ENCODE measurements at places on chromosomes 6 and 20.

GRCh38 chr6:150233843-150234269 lies 91.0 kb downstream of the PPP1R14C start:
- DNase-seq = no peak

DNA sequence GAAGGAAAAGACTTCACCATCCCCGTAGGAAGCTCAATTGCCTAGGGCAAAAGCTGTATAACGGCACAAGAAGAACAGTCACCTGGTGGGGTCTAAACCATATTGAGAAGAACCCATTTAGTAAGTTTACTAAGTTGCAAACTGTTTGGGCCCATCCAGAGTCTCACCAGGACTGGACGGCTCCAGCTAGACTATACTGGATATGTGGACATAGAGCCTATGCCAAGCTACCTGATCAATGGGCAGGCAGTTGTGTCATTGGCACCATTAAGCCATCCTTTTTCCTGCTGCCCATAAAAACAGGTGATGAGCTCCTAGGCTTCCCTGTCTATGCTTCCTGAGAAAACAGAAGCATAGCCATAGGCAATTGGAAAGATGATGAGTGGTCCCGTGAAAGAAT lies 293.9 kb downstream of the RNGTT start:
- DNase-seq = no peak

- DNase-seq = no peak
These were observed 288.1 kb upstream of the PRDM1 start for GRCh38 chr6:105797983-105798453.

GRCh38 chr6:42378536-42378935 lies 73.2 kb downstream of the TRERF1 start:
- DNase-seq = no peak

GRCh38 chr20:45969712-45970634 lies 2.0 kb downstream of the ZNF335 start:
- DNase-seq = peak; percentile 27

- no peak for DNase-seq
These were observed 474.1 kb downstream of the CD109 start for GRCh38 chr6:74170118-74170517.

GRCh38 chr6:119430805-119431204 lies 81.2 kb upstream of the MAN1A1 start:
- DNase-seq = no peak

DNA sequence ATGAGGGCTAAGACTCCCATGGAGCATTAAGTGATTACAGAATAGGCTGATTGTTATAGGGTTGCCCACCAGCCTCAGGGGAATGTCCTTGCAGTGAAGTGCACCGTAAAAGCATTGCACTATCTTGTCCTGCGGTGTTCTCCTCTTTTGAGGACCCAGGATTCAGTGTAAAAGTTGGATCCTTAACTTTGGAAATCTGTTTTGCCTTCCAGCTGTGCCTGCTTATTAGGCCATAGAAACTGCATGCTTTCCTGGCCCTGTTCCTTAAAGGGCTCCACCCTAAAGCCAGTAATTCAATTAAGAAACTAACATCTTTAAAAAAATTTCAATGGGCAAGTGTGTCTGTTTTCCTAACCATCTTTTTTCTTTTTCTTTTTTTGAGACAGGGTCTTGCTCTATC lies 25.4 kb upstream of the NOTCH4 start:
- no peak for DNase-seq

GRCh38 chr6:81792826-81793225 lies 40.3 kb upstream of the TENT5A start:
- no peak for DNase-seq

DNA sequence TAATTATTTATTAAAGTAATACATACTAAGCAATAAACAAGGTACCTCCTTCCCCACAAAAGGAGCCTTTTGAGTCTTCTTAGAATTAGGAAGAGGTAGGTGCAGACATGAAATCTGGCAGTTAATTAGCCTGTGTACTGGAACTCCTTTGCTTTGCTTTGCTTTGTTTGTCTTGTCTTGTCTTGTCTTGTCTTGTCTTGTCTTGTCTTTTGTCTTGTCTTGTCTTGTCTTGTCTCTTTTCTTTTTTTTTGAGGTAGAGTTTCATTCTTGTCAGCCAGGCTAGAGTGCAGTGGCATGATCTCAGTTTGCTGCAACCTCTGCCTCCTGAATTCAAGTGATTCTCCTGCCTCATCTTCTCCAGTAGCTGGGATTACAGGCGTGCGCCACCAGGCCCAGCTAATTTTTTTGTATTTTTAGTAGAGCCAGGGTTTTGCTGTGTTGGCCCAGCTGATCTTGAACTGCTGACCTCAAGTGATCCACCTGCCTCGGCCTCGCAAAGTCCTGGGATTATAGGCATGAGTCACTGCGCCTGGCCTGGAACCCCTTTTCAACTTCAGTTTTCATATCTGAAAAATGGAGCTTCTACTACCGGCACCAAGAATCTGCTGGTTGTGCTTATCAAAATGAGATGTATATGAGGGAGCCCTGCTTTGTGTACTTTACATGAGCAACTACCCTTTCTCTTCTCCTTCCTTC lies 301.2 kb downstream of the CDKAL1 start:
- DNase-seq = no peak

DNA sequence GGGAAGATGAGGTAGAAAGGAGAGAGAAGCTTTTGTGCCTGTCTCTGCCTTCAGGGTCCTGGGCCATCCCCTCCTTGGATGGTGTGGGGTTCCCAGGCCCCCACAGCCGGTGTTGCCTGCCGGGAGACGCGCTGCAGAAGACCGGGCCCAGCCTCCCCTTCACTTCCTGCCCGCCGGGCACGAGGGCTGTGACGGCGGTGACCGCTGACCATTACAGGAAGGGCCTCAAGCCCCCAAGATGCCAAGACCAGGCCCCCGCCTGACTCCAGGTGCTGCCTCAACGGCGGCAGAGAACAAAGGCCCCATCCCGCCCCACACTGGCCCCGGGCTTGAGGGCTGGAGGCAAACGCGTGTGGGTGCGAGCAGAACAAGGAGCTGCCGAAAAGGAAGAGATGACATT lies 38.2 kb downstream of the ZBTB46 start:
- no peak for DNase-seq

DNA sequence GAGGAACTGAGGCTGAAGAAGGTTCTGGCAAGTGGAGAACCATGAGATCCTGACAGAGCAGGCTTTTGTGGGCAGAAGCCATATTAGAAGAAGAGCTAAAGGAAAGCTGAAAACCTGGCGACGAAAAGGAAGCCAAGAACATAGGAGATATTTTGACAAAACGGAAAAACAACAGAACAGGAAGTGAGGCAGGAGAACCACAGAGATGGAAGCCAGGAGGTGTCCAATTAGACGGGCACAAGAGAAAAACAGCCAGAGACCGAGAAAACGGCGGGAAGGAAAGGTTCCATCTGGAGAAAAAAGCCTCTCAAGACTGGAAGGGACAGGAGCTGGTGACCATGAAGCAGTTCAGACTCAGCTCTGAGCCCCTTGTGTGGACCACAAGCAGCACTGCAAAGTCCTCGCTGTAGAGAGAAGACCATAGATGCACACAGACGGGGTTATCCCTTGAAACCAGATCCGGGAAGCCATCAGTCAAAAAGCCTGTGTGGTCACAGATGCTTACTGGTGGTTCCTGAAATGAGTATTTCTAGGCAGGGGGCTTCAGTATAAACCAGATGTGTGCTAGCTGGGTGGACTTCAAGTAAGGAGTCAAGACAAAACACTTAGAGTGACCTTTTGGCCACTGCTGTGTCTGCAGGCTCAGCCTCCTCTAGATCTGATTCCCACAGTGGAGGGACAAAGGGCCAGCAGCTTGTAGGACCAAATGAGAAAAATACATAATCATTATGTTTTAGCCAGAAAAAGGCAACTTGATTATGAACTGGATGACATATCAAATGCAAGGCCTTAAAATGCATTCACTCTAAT lies 30.7 kb downstream of the SSR1 start:
- no peak for DNase-seq

DNA sequence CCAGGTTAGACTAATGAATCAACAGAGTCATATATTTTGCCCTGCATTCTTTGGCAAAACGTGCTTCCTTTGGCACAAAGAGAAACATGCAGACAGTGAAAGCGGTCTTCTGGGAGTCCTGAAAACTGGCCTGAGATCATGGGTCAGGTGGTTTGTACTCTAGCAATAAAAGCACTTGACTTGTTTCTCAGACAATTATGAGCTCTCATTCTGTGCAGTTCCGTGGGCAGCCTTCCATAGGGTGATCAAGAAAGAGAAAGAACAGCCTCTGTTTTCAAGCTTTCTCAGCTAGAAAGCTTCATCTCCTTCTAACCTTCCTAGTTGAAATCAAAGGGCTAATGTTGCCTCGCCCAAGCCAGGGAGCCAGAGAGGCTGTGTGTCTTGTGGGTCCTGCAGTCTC lies 62.7 kb upstream of the ISM1 start:
- peak; percentile 13 for DNase-seq

DNA sequence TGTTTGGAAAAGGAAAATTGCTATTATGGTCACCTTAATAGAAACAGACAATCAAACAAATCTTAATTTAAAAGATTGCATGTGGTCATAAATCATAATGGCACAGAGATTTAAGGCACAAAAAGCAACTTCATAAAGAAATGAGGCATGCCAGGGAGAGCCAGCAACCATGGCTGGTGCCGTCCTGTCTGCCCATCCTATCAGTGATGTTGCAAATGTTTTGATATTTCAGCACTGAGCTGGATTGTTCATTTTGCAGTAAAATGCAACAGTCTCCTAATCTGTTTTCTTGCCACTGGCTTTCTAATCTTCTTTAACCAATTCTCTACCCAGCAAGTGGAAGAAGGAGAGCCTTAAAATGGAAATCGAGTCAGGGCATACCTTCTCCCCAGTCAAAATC lies 249.8 kb downstream of the SAMD5 start:
- no peak for DNase-seq

- DNase-seq = peak; percentile 80
These were observed 154.9 kb downstream of the SOX4 start for GRCh38 chr6:21748343-21749056.

DNA sequence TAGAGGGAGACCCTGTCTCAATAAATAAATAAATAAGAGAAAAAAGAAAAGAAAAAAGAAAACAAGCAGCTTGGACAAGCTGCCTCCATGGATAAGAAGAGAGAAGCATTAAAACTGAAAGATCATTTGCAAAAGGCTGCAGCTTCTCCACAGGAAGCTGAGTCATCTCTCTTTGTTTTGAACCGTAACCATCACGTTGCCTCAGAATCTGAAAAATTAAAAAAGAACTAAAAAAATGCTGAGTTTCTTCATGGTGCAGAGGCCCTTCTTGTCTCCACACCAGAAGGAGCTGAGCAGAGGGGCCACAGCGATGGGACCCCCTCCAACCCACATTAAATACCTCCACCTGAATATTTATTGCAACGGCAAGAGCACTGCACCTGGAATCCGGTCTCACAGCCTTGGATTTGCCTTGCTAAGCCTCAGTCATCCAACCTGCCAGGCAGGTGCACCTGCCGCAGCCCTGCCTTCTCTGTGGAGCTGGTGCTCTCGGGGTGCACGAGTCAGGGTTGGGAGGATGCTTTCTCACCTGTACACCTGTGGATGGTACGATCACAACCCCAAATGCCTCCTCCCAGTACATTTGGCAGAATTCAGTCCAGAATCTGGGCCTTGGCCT lies 28.1 kb downstream of the TOX2 start:
- no peak for DNase-seq

GRCh38 chr6:131225959-131226358 lies 90.7 kb downstream of the AKAP7 start:
- no peak for DNase-seq

GRCh38 chr6:45610832-45611231 lies 233.1 kb upstream of the SUPT3H start:
- DNase-seq = no peak

GRCh38 chr20:32189691-32190615 lies 17.6 kb downstream of the PLAGL2 start:
- DNase-seq = peak; percentile 59

- no peak for DNase-seq
These were observed 1.5 kb downstream of the EBF4 start for GRCh38 chr20:2694008-2694471.

GRCh38 chr20:45436732-45437485 lies 21.0 kb downstream of the PIGT start:
- DNase-seq = peak; percentile 83

DNA sequence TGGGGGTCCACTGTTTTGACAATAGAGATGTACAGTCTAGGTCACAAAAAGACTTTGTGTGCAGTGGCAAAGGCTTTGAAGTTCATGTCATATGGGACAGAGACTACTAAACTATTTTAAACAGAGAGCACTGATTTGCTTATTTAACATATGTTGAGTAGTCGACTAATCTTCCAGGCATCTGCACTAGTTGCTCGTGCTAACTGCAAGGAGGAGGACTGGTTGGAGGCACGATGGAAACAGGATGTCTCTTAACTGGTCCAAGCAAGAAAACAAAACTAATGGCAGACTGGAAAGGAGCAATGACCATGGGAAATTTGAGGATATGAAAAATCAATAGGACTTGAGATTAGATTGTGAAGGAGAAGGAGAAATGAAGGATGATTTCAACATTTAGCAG lies 28.5 kb upstream of the ERVFRD-1 start:
- no peak for DNase-seq

DNA sequence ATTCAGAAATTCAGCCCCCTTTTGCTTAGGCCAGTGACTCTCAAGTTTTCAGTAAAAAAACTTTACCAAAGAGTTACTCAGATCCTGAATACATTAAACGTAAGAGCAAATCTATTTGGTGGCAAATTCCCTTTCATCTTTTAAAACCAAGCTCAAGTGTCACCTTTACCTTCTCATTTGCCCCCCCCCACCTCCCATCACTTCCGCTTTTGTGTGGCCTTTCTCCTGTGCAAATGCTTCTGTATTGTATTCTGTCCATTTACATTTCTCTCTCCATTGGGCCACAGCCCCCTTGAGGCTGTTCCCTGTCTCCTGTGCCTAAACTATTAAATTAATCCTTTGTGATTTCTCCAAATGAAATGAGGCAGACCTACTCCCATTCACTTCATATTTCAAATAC lies 1.9 kb downstream of the NOL7 start:
- no peak for DNase-seq

- DNase-seq = no peak
These were observed 143.4 kb downstream of the FAM83B start for GRCh38 chr6:54990001-54990400.

DNA sequence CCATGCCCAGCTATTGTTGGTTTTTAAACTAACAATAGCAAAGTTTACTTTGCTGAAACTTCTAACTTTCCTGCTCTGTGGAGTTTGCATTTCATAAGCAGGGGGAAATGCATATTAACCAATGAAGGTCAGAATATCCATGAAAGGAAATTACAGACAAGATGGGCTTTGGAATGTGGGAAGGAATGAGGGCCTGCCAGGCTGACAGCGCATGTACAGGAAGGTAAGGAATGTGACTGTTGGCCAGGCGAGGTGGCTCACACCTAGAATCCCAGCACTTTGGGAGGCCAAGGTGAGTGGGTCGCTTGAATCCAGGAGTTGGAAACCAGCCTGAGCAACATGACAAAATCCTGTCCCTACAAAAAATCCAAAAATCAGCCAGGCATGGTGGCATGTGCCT lies 49.6 kb downstream of the CDK5RAP1 start:
- DNase-seq = no peak
